ENCODE measurements at places on chromosomes 4 and X.

GRCh38 chr4:13918110-13918509 is 290.6 kb upstream of the BOD1L1 start:
- H3K4me1 ChIP-seq: peaks cover 10% of the 10 kb centered on the region
- no peak overlapping the region for H3K27ac ChIP-seq
- H3K27me3 ChIP-seq: no peaks in the 10 kb centered on the region
- DNase-seq: no peak
- no peak overlapping the region for H3K4me3 ChIP-seq

DNA sequence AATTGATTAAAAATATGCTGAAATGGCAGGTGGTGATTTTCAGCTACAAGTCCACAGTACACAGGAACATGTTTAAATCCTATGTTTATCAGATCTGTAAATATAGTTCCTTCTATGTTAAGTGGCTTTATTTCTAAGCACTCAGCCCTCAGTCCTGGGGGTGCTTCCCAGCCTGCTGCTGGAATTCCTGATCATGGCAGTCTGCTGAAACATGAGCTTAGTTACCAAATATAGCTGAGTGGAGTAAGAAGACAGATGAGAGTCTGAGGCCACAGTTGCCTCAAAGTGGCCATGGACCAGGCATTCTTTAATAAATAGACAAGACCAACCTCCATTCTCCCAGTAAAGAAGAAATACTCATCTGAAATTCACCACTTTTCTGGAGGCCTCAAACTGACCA is 17.1 kb upstream of the DDX60 start:
- H3K27me3 ChIP-seq: no peaks in the 10 kb centered on the region
- no peaks in the 10 kb centered on the region for H3K36me3 ChIP-seq
- no peaks in the 10 kb centered on the region for H3K4me1 ChIP-seq
- DNase-seq: no peak
- H3K27ac ChIP-seq: no peak overlapping the region

DNA sequence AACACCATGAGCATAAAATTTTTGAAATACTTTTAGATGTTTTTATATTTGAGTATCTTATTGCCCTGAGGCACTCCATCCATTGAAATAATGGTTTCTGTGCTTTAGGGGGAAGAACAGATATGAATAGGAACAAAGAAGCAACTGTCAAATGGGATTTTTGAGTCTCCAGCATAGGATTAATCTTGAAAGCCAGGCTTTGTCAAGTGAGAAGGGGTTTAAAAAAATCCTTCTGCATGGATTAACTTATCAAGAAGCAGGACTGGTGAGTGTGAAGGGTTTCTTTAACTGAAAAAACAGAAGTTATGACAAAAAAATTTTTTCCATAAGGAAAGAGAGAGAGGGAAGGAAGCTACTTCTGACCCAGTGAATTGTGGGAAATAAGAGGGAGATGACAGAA is 7.6 kb upstream of the NUDT9 start:
- no peaks in the 10 kb centered on the region for H3K4me1 ChIP-seq
- no peak overlapping the region for H3K27ac ChIP-seq
- H3K36me3 ChIP-seq: no peaks in the 10 kb centered on the region
- no peak overlapping the region for H3K4me3 ChIP-seq
- no peaks in the 10 kb centered on the region for H3K27me3 ChIP-seq

GRCh38 chr4:77538144-77538543 is 67.5 kb upstream of the CXCL13 start:
- H3K4me1 ChIP-seq: peaks cover 7% of the 10 kb centered on the region
- no peaks in the 10 kb centered on the region for H3K27me3 ChIP-seq
- no peaks in the 10 kb centered on the region for H3K36me3 ChIP-seq

GRCh38 chrX:75369721-75370120 is 95.8 kb downstream of the UPRT start:
- H3K27ac ChIP-seq: no peak overlapping the region
- H3K27me3 ChIP-seq: no peaks in the 10 kb centered on the region
- no peak overlapping the region for H3K4me3 ChIP-seq
- H3K4me1 ChIP-seq: no peaks in the 10 kb centered on the region
- H3K36me3 ChIP-seq: no peaks in the 10 kb centered on the region

DNA sequence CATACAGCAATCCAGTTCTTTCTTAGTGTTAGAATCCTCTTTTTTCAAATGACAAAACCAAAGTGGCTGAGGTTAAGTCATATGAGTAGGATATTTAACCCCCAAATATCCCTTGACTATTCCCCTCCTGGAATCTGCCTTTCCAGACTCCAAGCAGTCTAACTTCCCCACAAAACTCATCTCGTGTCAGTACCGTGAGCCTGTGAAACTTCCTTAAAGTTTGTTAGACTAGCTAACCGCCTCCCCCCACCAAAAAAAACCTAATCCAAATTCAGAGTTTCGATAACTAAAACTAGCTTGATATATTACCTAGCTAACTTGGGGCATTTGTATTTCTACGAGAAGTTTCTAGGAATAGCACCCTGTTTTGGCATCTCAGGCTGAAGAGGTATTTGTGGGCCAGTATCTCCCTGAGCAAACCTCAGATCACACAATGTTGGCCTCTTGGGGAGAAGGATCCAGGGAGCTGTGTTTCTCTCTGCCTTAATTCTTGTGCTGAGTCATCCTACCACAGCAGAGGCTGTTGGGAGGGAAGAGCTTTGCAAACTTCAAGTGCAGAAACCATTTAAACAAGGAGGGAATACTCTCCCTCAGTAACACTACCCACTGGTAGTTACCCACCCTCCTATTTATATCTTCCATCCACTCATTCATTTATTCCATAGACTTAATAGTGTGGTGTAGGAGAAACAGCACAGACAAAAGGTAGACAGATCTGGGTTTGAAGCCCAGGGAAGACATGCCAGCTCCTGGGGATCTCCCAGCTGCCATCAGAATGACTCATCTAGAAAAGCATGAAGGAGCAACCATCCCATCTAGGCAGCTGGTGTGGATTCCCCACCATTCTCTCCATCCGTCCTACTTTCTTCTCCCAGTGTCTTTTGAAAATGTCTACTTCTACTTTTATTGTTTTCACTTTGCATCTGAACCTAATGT is 39.3 kb upstream of the TXK start:
- H3K36me3 ChIP-seq: peaks cover 40% of the 10 kb centered on the region
- peaks cover 31% of the 10 kb centered on the region for H3K4me1 ChIP-seq
- H3K4me3 ChIP-seq: no peak overlapping the region
- H3K27me3 ChIP-seq: no peaks in the 10 kb centered on the region

GRCh38 chrX:148363471-148364235 is 136.8 kb upstream of the AFF2 start:
- H3K27me3 ChIP-seq: no peaks in the 10 kb centered on the region
- H3K4me1 ChIP-seq: no peaks in the 10 kb centered on the region
- no peak overlapping the region for H3K27ac ChIP-seq
- no peaks in the 10 kb centered on the region for H3K36me3 ChIP-seq
- DNase-seq: no peak

- no peak overlapping the region for H3K4me3 ChIP-seq
- no peaks in the 10 kb centered on the region for H3K4me1 ChIP-seq
- H3K27me3 ChIP-seq: no peaks in the 10 kb centered on the region
Observed at GRCh38 chrX:53746718-53747117, 60.2 kb upstream of the HUWE1 start.

DNA sequence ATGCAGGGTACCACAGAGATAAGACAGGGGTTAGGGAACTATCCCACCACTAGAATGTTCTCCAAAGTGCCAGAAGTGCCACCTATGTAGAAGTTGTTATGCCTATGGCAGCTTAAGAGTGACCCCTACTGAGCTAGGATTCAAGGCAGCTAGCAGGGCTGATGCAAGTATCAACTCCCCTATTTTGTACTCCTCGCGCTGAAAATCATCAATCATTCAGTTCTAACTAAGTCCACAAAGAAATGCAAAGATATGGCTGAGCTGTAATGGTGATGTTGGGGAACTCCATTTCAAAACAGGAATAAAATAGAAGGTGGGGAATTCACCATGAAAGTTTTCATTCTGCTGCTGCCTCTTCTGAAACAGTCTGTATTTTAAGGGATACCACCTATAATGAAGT is 13.8 kb downstream of the ACSL4 start:
- DNase-seq: no peak
- H3K36me3 ChIP-seq: no peaks in the 10 kb centered on the region
- H3K27me3 ChIP-seq: no peaks in the 10 kb centered on the region
- no peak overlapping the region for H3K4me3 ChIP-seq

GRCh38 chr4:180598281-180598680 is 1644.9 kb upstream of the TENM3 start:
- no peak overlapping the region for H3K4me3 ChIP-seq
- peak; percentile 54 for DNase-seq
- H3K27ac ChIP-seq: no peak overlapping the region
- H3K27me3 ChIP-seq: no peaks in the 10 kb centered on the region

DNA sequence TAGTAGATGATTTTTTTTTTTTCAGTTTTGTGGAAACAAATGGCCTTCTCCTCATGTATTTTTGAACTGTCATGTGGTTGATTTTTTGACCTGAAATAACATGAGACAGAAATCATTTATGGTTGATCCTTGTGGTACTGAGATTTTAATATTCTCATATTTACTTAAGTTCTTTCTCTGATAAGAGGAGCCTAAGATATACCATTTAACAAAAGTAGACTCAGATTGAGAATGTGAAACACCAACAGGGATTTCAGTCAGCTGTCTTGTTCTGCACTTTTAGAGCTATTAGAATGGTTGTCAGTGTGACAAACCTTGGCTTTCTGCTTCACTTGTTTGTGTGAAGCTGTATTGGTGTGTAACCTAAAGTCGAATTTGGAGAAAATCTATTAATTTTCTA is 575.7 kb downstream of the SPOCK3 start:
- H3K27ac ChIP-seq: no peak overlapping the region
- no peak overlapping the region for H3K4me3 ChIP-seq
- no peaks in the 10 kb centered on the region for H3K4me1 ChIP-seq
- no peak for DNase-seq
- no peaks in the 10 kb centered on the region for H3K27me3 ChIP-seq
- no peaks in the 10 kb centered on the region for H3K36me3 ChIP-seq

GRCh38 chr4:107402291-107402690 is 317.7 kb downstream of the PAPSS1 start:
- no peaks in the 10 kb centered on the region for H3K27me3 ChIP-seq
- H3K36me3 ChIP-seq: no peaks in the 10 kb centered on the region
- no peak overlapping the region for H3K4me3 ChIP-seq
- no peaks in the 10 kb centered on the region for H3K4me1 ChIP-seq

DNA sequence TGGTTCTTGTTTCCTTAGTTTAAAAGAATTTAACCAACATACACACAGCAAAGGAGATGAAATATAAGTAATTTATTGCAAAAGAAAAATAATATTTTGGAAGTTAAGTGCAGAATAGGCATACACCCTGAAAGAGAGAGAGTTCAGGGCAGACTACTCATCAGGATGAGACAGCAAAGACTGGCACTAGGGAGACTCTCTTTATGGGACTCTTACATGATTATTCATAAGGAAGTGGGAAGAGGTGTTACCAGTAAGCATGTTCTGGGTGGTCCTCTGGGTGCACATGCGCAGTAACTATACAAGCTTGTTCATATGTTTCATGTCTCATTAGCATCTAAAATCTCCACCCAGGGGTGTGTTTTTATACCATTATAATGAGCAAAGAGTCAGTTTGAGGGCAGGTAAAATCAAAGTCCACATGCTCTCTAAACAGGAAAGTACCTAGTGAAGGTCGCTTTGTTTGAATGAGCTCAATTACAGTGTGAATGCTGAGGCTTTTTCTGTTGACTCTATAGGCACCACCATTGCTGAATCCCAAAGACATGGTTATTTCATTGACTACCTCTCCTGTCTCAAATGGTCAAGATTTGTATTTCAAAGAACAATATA is 38.2 kb upstream of the PRDM5 start:
- H3K27ac ChIP-seq: no peak overlapping the region
- no peaks in the 10 kb centered on the region for H3K4me1 ChIP-seq
- no peak for DNase-seq
- H3K4me3 ChIP-seq: no peak overlapping the region
- no peaks in the 10 kb centered on the region for H3K27me3 ChIP-seq
- no peaks in the 10 kb centered on the region for H3K36me3 ChIP-seq

GRCh38 chrX:153649178-153649914 is 2.3 kb downstream of the DUSP9 start:
- no peaks in the 10 kb centered on the region for H3K4me1 ChIP-seq
- peaks cover 21% of the 10 kb centered on the region for H3K27me3 ChIP-seq
- peak; percentile 39 for DNase-seq
- H3K36me3 ChIP-seq: no peaks in the 10 kb centered on the region

DNA sequence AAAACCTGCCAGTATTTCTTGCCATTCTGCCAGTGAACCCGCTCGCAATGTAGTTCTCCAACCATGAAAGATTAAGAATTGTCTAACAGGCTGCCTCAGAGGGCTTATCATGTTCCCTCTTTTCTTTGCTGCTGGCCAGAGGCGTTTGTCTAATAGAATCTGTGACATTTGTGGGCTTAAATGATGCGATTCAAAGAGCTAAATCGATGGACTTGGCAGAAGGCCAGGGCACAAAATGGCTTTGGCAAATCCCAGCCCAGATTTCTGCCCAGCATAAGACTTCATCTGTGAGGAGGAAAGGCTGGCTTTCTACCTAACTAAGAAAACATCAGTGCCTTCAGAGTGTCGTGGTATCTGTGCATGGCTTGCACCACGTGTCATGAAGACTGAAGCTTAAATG is 79.9 kb downstream of the TRPC5OS start:
- H3K27me3 ChIP-seq: peaks cover 1% of the 10 kb centered on the region
- no peaks in the 10 kb centered on the region for H3K4me1 ChIP-seq
- H3K36me3 ChIP-seq: no peaks in the 10 kb centered on the region
- no peak overlapping the region for H3K27ac ChIP-seq

GRCh38 chrX:73182502-73183114 is 32.0 kb downstream of the NAP1L2 start:
- no peaks in the 10 kb centered on the region for H3K27me3 ChIP-seq
- H3K4me3 ChIP-seq: no peak overlapping the region
- H3K36me3 ChIP-seq: no peaks in the 10 kb centered on the region

GRCh38 chr4:10639100-10639499 is 45.5 kb downstream of the CLNK start:
- H3K27ac ChIP-seq: no peak overlapping the region
- H3K4me1 ChIP-seq: peaks cover 31% of the 10 kb centered on the region
- no peak for DNase-seq
- no peaks in the 10 kb centered on the region for H3K36me3 ChIP-seq
- no peak overlapping the region for H3K4me3 ChIP-seq
- H3K27me3 ChIP-seq: no peaks in the 10 kb centered on the region

DNA sequence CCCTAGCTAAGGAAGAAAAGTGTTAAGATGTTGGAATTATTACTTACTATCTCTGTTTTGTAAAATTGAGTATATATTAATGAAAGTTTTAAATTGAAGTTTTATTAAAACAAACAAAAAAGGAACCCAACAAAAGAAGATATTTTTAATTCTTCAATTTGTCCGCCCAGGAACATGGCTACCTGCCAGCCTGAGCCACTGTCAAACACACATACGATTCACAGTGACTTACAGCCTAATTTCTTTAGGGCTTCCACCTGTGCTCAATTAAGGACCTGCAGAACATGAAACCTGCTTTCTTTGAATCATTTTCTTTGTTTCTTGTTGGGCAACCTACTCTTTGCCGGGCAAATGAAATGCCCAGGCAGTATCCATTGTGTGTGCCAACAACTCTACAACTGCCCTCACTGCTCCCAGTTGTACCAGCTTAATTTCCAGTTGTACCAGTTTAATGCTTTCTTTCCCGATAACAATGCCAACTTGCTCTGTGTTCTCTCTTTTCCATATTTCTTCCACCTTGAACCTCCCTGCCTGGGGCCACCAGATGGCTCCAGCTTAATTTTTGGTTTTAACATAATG is 181.7 kb downstream of the GBA3 start:
- H3K36me3 ChIP-seq: no peaks in the 10 kb centered on the region
- no peaks in the 10 kb centered on the region for H3K4me1 ChIP-seq
- H3K4me3 ChIP-seq: no peak overlapping the region

GRCh38 chr4:75715105-75715799 is 9.1 kb upstream of the USO1 start:
- H3K4me1 ChIP-seq: no peaks in the 10 kb centered on the region
- no peaks in the 10 kb centered on the region for H3K36me3 ChIP-seq
- no peak for DNase-seq
- H3K27ac ChIP-seq: peak overlapping the region; percentile 39

- H3K27ac ChIP-seq: no peak overlapping the region
- no peak for DNase-seq
- no peak overlapping the region for H3K4me3 ChIP-seq
- H3K27me3 ChIP-seq: no peaks in the 10 kb centered on the region
- no peaks in the 10 kb centered on the region for H3K4me1 ChIP-seq
Observed at GRCh38 chr4:82515705-82516104, 46.1 kb downstream of the TMEM150C start.

All from common myeloid progenitor, CD34-positive (primary cell).